ENCODE measurements at places on chromosomes 16 and 17. TPM values are rescaled to one million over a fixed set of nuclear protein-coding genes. Genes with fewer than 3 reads are reported as not detected.

BLMH gene
- total RNA-seq, result 21.8 TPM

DNA sequence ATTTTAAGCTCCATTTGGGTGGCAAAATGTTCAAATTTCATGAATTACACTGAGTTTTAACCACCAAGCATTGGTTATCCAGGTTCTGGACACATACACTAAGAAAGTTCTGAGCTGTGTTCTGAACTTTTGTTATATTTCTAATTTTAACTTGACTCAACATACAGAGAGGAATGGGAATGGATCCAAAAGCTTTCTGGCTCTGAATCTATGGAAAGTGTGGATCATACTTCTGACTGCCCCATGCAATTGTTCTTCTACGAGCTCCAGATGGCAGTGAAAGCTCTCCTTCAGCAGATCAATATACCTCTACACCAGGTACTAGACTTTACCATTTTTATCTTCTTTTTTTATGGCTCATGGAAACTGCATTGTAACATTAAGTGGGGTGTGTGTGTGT lies 113.0 kb upstream of the NOG start:
- no peak for DNase-seq
- no peaks in the 10 kb centered on the region for H3K36me3 ChIP-seq
- no peak overlapping the region for H3K27ac ChIP-seq
- no peaks in the 10 kb centered on the region for H3K27me3 ChIP-seq

DNA sequence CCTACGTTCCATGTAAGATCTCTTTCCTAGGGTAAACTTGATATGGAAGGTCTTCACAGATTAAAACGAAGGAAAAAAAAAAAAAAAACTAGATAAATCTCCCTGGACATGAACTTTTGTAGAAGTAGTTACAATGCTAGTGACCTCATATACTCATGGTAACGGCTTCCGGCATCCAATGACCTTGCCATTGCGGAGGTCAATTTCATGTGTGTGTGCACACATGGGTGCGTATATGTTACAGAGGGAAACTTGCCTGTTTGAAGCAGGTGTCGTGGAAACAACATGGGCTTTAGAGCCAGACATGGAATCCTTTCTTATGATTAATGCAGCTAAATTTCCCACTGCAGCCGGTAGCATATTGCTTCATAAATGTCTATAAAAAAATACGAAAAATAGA lies 435.5 kb downstream of the MAF start:
- no peaks in the 10 kb centered on the region for H3K27me3 ChIP-seq
- H3K4me1 ChIP-seq, result no peaks in the 10 kb centered on the region
- H3K27ac ChIP-seq, result no peak overlapping the region
- no peaks in the 10 kb centered on the region for H3K36me3 ChIP-seq
- no peak for DNase-seq

- peak; percentile 65 for DNase-seq
- no peaks in the 10 kb centered on the region for H3K36me3 ChIP-seq
- H3K27me3 ChIP-seq, result no peaks in the 10 kb centered on the region
- H3K4me3 ChIP-seq, result no peak overlapping the region
- peak overlapping the region; percentile 30 for H3K27ac ChIP-seq
Measured at GRCh38 chr17:57889892-57890856, 40.3 kb upstream of the MRPS23 start.

KRT40 gene
- total RNA-seq, result not detected

CHST5 gene
- total RNA-seq, result 142 TPM

VTN gene
- 1.8 TPM for total RNA-seq

GRCh38 chr16:27822996-27823395 lies 240.5 kb downstream of the GSG1L start:
- DNase-seq, result no peak
- H3K36me3 ChIP-seq, result no peaks in the 10 kb centered on the region

DNA sequence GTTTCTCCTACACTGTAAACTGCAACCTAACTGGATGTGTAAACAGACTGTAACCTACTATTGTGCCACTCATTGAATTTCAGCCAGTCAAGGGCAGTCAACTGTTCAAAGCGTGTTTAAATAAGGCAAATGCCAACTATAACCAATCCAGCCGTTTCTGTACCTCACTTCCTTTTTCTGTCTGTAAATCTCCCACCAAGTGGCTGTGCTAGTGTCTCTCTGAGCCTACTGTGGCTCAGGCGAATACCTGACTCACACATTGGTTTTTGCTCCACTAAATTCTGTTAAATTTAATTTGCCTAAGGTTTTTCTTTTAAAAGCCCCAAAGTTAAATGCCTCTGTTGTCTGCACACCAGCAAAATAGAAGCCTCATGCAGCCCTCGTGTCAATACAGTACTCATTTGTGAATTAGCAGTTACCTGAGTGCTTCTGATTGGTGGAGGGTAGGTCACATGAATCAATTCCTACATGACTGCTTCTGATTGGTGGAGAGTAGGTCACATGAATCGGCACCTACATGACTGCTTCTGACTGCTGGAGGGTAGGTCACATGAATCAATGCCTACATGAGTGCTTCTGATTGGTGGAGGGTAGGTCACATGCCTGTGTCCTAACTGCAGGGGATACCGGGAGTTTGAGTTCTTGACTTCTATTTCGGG lies 31.1 kb upstream of the CCR7 start:
- no peaks in the 10 kb centered on the region for H3K27me3 ChIP-seq
- no peak overlapping the region for H3K27ac ChIP-seq
- DNase-seq, result no peak
- no peak overlapping the region for H3K4me3 ChIP-seq
- no peaks in the 10 kb centered on the region for H3K36me3 ChIP-seq
- no peaks in the 10 kb centered on the region for H3K4me1 ChIP-seq

DNA sequence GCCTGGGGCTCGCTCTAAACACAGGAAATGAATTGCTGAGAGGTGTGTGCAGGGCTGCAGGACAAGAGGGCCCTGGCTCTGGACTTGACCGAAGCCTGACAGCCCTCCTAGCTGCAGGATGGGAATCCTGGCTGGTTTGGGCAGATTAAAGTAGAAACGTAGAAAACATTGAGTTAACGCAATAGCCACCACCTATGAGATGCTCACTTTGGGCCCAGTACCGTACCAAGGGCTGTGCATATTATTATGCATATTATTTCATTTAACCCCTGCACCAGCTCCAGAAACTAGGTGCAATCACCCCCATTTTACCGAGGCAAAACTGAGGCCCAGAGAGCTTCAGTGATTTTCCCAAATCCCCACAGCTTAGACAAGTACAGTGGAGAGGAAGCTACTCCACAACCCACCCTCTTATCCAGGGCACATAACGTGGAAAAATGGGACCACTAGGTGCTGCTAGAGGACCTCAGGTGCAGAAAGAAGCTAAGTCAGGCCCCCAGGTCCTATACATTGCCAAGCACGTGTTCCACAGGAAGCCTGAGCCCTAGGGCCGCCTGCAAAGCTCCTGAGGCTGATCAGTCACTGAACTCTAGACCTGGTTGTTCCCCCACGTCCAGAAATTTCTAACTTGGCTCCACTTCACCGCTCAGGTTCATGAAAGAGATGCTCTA lies 79.2 kb downstream of the MYH11 start:
- no peaks in the 10 kb centered on the region for H3K36me3 ChIP-seq
- H3K27ac ChIP-seq, result no peak overlapping the region
- H3K4me1 ChIP-seq, result no peaks in the 10 kb centered on the region
- H3K4me3 ChIP-seq, result no peak overlapping the region

DNA sequence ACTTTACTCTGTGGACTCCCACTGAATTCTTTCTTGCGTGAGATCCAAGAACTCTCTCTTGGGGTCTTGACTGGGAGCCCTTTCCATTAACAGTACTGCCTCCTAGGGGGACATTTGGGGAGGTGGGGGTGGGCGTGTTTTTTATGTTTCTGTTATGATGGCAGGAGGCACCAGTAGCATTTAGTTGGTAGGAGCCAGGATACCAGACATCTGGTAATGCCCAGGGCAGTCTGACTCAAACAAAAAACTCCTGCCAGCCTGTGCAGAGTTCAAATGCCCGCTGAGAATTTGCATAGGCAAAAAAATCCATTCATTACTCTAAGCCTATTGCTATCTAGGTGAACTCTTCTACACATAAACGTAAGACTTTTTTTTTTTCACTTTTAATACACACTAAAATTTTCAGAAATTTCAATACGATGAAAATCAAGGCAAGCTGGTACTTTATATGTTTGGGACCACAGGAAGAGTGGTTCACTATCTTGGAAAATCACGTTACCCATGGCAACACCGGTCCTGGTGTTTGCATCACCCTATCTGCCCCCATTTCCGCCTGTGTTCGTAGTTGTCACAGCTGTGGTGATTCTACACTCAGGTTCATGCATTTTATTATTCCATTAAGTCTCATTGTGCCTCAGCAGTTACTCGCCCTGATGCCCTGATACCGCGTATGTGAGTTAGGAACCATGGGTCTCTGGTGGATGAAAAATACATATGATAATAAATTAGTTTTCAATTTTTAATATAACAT lies 121.1 kb upstream of the XYLT1 start:
- no peak for DNase-seq
- no peak overlapping the region for H3K27ac ChIP-seq
- H3K27me3 ChIP-seq, result no peaks in the 10 kb centered on the region
- no peak overlapping the region for H3K4me3 ChIP-seq

WFIKKN1 gene
- 1.1 TPM for total RNA-seq

DNA sequence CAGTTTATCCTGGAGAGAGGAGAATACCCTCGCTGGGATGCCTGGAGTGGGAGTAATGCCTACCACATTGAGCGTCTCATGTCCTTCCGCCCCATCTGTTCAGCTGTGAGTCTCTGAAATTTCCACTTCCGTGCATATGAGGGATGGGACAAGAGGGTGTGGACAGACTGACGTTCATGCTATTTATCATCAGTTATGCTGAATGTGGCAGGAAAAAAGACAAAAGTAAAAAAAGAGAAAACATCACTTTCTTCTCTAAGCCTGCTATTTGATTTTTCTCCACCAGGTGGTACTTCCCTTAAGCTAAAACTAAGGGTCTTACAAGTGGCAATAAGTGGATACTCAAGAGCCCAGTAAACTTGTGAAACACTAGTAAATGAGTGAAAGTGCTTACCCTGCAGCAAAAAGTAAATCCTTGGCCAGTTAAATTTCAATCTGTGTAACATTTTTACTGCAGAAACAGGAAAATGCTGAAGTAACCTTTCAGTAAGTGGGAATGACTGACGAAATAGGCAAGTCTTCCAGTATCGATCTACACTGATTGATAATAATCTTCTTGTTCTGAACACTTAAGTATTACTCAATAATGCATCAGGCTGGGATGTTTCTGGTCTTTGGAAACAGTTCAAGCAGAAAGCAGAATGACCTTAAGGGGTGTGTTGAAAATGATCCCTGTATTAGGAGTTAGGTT lies 5.6 kb downstream of the CRYBA1 start:
- no peak overlapping the region for H3K4me3 ChIP-seq
- no peaks in the 10 kb centered on the region for H3K27me3 ChIP-seq
- H3K4me1 ChIP-seq, result peaks cover 7% of the 10 kb centered on the region

DNA sequence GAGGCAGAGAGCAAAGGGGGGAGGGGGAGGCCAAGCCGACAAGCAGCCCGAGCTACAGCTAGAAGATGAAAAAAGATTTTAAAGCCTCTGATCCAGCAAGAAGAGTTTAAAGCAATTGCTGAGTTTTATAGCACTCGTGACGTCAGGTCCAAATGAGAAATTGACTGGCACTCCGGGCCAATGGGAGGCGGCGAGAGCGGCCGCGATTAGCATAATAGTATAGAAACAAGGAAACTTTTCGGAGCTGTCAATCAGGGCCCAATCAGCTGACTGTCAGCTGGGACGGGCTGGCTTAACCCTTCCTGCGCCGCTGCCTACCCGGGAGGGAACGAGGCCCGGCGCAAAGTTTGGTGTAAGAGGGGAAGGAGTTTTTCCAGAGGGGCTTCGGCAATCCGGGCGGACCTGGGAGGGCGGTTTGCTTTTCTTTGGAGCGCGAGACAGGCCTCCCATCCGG lies at the start of gene MAF:
Gene MAF, minus strand, starts transcription at position 100 of the 454 bp plus-strand sequence. CDS start 835 bp downstream, outside the sequence.
- H3K4me1 ChIP-seq, result no peaks in the 10 kb centered on the region
- H3K36me3 ChIP-seq, result no peaks in the 10 kb centered on the region
- H3K27ac ChIP-seq, result peak within 1 kb of the TSS; percentile 79
- peaks cover 4% of the 10 kb centered on the region for H3K27me3 ChIP-seq
- peak within 1 kb of the TSS; percentile 66 for H3K4me3 ChIP-seq

GRCh38 chr16:47984669-47985068 lies 171.1 kb downstream of the ABCC12 start:
- no peak for DNase-seq
- no peaks in the 10 kb centered on the region for H3K27me3 ChIP-seq
- H3K4me1 ChIP-seq, result no peaks in the 10 kb centered on the region
- no peak overlapping the region for H3K27ac ChIP-seq
- no peaks in the 10 kb centered on the region for H3K36me3 ChIP-seq
- no peak overlapping the region for H3K4me3 ChIP-seq

- H3K36me3 ChIP-seq, result no peaks in the 10 kb centered on the region
- peaks cover 9% of the 10 kb centered on the region for H3K4me1 ChIP-seq
- H3K27ac ChIP-seq, result no peak overlapping the region
- H3K4me3 ChIP-seq, result no peak overlapping the region
Measured at GRCh38 chr17:36687736-36688135, 86.4 kb downstream of the MRM1 start.

DNA sequence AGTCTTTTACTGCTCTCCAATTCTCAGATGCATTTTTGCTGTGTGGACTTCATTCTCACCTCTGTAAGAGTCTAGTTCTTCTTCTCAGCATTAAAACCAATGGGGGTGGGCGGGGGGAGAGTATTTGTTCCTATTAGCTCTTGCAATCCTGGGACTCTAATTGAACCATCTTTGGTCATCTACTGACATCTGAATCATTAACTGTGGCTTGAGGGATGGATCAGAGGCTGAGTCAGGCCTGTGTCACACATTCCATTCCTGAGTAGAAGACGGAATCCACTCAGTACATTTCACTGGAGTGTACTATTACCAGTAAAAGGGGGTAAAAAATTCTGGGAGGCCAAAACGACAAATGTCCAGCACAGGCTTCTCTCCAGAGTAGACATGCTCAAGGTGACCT lies 12.8 kb upstream of the ZNF23 start:
- no peak overlapping the region for H3K4me3 ChIP-seq
- no peaks in the 10 kb centered on the region for H3K27me3 ChIP-seq

DNA sequence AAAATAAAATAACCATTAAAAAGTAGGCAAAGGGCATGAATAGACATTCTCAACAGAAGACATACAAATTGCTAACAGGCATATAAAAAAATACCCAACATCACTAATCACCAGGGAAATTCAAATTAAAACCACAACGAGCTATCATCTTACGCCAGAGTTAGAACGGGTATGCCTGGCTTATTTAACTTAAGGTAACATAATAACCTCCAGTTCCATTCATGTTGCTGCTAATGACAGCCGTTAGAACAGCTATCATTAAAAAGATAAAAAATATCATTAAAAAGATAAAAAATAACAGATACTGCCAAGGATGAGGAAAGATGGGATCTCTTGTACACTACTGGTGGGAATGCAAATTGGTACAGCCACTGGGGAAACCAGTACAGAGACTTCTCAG lies 89.3 kb downstream of the GAS7 start:
- no peaks in the 10 kb centered on the region for H3K27me3 ChIP-seq
- no peak overlapping the region for H3K4me3 ChIP-seq
- H3K4me1 ChIP-seq, result no peaks in the 10 kb centered on the region
- H3K36me3 ChIP-seq, result no peaks in the 10 kb centered on the region
- no peak overlapping the region for H3K27ac ChIP-seq

All from colonic mucosa (tissue), 4 donors.